ENCODE measurements at places on chromosomes 12 and 14.
A peak's percentile ranks its signal among the peaks of the same experiment; 100 is the strongest.

- DNase-seq = no peak
Measured at GRCh38 chr12:11756523-11756922, 107.0 kb downstream of the ETV6 start.

- DNase-seq = no peak
Measured at GRCh38 chr12:83010169-83010804, 323.6 kb downstream of the TMTC2 start.

DNA sequence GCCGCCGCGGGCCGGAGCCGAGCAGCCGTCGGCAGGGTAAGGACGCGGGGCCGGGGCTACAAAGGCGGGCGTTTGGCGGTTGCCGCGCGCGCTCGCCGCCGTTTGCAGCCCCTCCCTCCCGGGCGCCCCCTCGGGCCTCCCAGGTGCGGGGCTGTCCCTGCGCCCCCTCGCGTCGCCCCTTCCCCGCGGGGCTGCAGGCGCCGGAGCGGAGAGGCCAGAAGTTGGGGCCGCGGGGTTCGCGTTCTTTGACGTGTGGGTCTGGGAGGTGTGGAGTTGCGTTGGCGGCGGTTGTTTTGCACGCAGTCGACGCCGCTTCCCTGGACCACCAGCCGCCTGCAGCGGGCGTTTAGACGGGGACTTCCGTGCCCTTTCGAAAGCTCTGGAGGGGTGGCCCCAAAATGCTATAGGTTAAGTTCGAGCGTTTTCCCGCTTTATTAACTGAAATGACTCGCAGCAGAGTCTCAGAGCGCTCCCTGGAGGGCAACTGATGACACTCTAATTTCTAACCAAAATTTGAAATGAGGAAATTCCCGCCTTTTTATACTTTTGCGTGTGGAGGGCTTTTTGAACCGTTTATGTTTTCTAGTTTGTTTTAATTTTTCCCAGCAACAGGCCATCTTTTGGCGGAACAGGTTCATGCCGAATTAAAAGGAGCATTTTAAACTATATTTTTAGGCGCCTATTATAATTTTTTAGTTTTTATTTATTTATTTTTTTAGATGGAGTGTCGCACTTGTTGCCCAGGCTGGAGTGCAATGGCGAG, 902 bp downstream of the TMPO start:
- DNase-seq = peak; percentile 82

DNA sequence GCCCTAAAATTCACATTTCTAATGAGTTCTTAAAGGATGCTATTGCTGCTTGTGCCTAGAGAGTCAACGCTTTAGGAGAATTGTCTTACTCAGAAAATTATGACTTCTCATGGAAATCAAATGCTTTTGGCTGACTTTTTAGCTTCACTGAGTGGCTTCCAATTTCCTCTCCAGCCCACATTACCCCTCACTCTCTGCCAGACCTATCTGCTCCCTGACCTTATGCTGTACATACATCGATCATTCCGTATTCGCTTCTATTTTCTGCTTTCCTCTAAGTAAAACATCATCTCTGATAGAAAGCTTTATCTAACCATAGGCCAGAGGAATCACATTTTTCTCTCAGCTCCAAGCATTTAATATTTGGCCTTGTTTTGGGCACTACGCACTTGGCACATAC, 12.5 kb upstream of the SMCO3 start:
- DNase-seq = no peak

DNA sequence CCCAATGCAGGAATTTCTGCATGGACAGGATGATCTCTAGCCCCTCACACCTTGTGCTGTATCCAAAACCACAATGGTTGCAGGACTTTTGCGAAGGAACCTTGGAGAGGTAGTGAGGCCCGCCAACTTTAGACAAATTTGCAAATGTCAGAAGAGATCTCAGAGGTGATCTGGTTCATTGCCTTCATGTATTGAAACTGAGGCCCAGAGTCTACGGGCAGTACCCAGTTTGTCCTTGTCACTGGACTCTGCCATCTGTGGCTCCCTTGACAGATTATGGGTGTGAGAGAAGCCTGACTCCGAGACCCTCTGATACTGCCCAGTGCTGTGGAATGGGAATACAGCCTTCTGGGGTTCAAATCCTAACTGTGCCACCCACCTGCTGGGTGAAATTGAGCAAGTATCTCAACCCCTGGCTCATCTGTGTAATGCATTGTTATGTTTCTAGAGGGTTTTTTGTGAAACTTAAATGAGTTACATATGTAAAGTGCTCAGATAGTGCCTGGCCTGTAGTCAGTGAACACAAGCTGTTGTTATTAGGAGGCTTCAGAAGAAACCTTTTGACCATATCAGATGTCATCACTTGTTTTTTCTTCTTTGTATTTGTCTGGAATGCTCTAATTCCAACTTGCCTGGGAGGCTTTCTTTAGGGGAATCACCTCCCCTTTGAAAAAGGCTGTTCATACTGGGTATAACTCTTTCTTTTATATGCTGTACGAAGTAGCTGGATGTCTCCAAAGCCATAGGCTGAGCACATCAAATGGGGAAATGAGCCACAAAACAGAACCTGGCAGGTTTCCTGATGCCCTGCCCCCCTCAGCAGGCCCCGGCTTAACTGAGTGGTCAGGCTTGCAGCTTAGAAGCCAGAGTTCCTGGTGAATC, 71.4 kb upstream of the SRSF5 start:
- no peak for DNase-seq

DNA sequence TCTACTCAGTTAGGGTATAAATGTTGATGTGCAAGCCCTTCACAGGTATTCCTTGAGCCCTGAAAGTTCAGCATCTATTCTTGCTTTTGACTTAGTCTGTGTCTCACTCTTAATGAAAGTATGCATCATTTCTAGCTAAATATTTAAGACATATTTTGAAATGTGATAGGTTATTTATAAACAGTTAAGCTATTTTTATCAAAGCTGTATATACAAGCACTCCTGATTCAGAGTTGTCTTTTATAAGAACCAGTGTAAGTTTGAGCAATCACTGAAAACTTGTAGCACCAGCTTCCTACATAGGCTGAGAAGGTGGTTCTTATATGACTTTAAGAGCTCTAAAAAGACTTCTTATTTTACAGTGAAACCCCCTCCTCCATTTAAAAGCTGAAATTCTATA, 98.6 kb downstream of the MYF5 start:
- DNase-seq = no peak

Measured in aorta (tissue), 5 donors.